ENCODE measurements at places on chromosomes 3 and 15. TPM values are rescaled to one million over a fixed set of nuclear protein-coding genes. Genes with fewer than 3 reads are reported as not detected.

- DNase-seq, result peak; percentile 38
- H3K4me3 ChIP-seq, result no peak overlapping the region
- no peaks in the 10 kb centered on the region for H3K27me3 ChIP-seq
- H3K36me3 ChIP-seq, result no peaks in the 10 kb centered on the region
- H3K4me1 ChIP-seq, result no peaks in the 10 kb centered on the region
- no peak overlapping the region for H3K27ac ChIP-seq
These were observed 200.2 kb upstream of the GOLGA6L4 start for GRCh38 chr15:84035399-84035766.

- no peak for DNase-seq
- H3K27ac ChIP-seq, result no peak overlapping the region
- H3K36me3 ChIP-seq, result no peaks in the 10 kb centered on the region
- no peak overlapping the region for H3K4me3 ChIP-seq
- no peaks in the 10 kb centered on the region for H3K4me1 ChIP-seq
- H3K27me3 ChIP-seq, result no peaks in the 10 kb centered on the region
These were observed 577.3 kb upstream of the ZNF717 start for GRCh38 chr3:76362643-76363042.

Gene DNAJC13
- polyA plus RNA-seq, result 50.8 TPM

DNA sequence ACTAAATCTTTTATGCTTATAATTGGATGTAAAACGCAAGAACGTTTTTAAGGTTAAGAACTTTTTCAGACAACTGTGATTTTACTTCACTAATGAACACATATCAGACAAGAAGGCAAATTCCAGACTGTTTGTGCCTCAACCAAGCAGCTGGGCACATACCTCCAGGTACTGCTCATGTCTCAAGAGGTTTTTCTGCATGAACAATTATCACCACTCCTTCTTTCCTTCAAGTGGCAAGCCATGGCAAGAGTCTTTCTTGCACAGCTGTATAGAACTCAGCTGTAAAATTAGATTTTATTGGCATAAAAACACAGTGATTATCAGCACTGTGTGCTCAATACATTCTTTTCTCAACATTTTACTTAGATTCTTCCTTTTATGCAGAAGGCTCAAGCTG lies 64.3 kb downstream of the FNDC3B start:
- DNase-seq, result peak; percentile 97
- H3K27me3 ChIP-seq, result no peaks in the 10 kb centered on the region

DNA sequence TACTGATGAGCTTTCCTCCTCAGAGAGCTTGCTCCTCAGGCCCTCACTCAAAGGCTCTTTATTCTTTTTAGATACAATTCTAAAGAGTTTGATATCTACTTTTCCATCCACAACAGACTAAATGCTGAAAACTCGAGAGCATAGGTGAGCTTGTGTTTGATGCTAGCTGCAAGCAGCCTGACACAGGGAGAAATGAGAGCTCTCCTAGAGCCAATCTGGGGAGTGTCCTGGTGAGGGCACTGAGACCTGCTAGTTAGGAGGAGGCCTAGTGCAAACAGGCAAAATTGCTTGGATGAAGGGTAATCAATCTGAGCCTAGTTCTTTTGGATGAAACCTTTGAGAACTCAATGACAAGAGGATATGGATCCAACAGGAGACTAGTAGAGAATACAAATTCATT lies 300.8 kb downstream of the ZBTB20 start:
- H3K27me3 ChIP-seq, result no peaks in the 10 kb centered on the region
- no peak overlapping the region for H3K4me3 ChIP-seq
- no peak for DNase-seq
- no peak overlapping the region for H3K27ac ChIP-seq

- DNase-seq, result no peak
- H3K4me3 ChIP-seq, result no peak overlapping the region
- no peak overlapping the region for H3K27ac ChIP-seq
These were observed 4.8 kb downstream of the GPR15 start for GRCh38 chr3:98536456-98537017.

Measured in fibroblast of lung (primary cell).